Small intestine (tissue), 16 donors: ENCODE measurements at places on chromosomes 7 and 10. TPM values are rescaled to one million over a fixed set of nuclear protein-coding genes. Genes with fewer than 3 reads are reported as not detected.

DNA sequence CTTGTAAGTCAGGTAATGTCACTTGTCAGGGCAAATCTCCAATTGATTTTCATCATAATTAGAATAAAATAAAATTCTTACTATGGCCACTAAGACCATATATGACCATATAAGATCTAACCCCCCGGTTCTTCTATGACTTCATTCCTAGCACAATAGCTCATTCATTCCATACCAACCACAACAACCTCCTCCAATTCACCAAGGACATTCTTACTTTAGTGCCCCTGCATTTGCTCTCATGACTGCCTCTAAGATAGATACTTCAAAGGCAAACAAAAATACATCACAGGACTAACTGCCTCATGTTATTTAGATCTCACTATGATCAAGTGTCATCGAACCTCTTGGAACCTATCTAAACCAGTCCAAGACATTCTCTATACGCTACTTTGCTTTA is 90.8 kb downstream of the SNX13 start:
- no peak for DNase-seq

DNA sequence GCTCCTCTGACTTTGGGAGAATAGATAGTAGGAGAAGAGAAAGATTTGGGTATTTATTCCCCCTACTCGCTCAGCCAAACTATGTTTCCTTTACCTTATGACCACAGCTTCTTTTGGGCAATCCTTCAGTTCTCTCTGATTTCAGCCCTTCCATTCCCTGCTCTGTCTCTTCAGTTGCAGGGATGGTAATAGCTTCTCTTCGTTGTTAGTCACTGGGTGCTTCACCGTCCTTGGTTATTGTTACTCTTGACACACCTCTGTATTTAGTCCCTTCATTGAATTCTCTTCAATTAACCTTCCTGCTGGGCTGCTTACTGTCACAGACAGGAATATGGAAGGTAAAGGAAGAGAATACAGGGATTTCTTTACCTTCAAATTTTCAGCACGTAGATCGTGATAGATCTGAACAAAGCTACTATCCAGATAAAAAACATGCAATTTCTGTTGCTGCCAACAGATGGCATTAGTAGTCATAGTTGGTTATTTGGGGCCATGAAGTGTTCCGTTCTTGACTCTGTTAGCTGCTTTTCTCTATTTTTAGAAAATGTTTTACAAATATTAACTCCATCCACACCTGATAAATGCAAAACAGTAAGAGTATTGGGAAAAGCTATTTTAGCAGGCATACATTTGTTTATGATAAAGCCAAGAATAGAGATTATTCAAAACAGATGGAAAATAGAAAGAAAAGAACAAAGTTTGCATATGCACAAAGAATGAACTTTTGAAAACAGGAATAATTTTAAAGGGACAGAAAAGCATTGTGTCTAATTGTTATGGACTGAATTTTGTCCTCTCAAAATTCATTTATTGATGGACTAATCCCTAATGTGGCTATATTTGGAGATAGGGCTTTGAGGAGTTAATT is 14.0 kb upstream of the PTTG1IP2 start:
- peak; percentile 58 for DNase-seq

Gene ADCYAP1R1
- 4.4 TPM for polyA plus RNA-seq

GRCh38 chr7:144437370-144438191 is 34.1 kb upstream of the NOBOX start:
- peak; percentile 77 for DNase-seq

DNA sequence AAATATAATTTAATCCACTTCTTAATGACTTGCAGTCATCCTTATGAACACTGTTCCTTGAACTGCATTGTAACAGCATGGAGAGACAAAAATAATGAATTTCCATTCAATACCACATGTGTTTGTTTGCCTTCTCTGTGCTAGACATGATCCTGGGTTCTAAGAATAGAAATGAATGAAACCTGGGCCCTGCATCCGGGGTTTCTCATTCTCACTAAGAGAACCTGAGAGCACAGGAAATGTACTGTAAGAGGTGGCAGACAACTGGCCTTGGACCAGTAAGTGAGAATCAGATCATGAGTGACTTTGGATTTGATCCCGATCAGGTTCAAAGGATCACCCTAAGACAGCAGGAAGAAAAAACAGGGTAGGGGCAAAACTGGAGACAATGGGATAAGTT is 37.2 kb upstream of the CUL1 start:
- no peak for DNase-seq

Gene CFAP69
- 1.0 TPM for polyA plus RNA-seq

DNA sequence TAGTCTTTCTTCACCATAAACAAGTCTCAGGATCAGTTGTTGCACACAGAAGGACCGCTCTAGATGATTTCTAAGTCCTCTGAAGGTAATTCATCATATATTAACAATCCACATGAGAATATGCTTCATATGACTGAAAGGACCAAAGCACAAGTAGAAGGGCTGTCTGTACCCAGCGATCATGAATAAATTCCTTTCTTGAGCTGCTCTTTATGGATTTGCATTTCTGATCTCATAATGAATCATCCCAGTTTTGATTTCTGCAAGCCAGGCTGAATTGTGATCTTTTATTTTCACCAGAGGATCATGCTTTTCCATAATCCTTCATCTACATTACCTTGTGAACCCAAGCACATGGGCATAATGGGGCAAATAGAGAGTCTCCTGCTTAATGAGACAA is 675.6 kb downstream of the MAGI2 start:
- no peak for DNase-seq

GRCh38 chr7:4115442-4115841 is 566.7 kb upstream of the FOXK1 start:
- no peak for DNase-seq

Gene DOCK1
- polyA plus RNA-seq: 16.8 TPM

DNA sequence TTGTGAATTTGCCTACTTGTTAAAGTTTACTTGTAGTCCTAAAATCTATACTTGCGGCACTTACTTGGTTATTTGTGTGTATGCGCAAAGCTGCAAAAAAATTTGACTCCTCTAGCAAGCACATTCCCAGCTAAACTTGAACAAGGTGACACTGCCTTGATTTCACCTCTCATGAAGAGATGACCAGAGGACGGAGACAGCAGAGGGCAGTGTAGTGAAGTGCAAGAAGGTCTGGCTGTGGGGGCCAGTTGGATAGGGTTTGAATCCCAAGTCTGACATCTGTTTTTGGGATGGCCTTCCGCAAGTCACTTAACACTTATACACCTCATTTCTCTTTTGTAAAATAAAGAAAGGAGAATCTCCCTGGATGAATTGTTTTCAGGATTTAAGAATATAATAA is 15.7 kb downstream of the SLK start:
- no peak for DNase-seq

GRCh38 chr10:62284221-62284620 is 15.6 kb upstream of the RTKN2 start:
- no peak for DNase-seq

DNA sequence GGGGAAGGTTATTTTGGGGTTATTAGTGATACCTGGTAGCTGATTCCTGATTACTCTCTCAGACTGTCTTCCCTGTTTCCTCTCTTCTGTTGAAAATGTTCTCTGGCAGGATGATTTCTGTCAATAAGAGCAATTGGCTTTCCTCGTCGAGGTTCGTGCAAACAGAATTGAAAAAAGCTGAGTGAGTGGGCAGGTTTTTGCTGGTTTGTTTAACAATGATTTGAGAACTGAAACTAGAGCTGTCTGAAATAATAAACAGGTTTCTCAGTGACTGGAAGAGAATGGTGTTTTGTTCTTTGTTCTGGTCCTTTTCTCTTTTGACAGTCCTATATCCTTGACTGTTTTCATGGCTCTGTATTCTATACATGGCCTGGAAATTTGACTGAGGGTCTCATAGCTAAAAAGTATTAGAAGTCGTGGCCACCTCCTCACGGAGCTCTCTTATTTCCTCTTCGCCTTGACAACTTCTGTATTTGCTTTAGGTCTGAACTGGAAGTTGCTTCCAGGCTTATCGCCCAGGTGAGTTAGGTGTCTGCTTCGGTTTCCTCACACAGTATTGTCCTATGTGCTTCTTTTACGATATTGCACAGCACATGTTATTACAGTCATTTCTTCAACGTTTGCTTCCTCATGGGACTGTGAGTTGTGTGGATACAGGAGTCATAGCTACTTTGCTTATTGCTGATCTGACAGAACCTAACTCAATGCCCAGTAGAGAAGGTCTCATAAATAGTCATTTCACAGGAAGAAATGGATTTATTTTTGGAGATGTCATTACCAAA is 403.6 kb downstream of the NRG3 start:
- DNase-seq: no peak
